Cerebellar nuclear complex (tissue), 1 donor: ENCODE measurements at places on chromosomes 7 and 10.

GRCh38 chr7:69858471-69858870 is 260.2 kb downstream of the AUTS2 start:
- DNase-seq: no peak

DNA sequence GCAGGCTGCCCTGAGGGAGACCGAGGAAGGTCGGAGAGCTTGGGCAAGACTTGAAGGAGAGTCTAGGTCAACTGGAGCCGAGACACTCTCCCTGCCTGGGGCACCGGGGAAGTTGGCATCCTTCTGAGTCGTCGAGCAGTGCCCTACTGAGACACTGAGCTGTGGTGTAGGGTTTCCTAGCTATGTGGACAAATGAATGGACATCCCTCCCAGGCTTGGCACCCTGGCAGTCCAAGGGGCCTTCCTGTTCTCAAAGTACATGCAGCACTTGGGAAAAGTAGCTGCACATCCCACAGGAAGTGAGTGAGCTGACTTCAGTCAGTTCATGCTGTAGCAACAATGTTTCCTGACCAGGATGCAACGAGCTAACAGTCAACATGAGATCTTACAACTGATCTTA is 57.2 kb upstream of the INPP5A start:
- no peak for DNase-seq

DNA sequence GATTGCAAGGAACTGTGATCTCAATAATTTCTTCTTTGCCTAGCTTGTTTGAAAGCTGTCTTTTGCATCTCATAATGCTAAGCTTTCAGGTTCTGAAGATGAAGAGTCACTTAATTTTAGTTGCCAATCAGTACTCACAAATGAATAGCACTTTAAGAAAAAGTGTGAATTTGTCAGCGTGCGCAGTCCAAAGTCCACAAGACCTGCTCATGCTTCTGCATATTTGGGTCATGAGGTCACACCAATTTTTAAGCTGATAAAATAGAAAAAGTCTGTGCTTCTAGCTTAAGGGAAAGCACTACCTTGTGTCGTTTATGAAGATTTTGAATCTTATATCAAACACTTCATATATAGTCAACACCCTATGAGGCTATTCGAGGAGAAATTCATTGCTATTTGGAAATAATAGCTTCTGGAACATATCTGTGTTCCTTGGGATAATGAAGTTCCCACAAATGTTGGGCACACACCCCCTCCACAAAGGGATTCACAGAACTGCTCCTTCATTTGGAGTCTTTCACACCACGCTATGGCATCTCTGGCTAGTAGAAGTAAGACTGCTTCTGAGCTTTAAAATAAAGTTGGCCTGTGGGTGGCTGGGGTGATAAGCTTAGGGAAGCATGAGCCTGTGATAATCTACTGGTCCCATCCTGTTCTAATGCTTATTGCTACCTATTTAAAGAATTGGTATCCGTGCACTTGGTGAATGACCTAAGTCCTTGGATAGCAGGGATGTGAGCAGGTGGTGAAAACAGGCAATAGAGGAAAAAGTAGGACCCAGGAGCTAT is 33.3 kb downstream of the A1CF start:
- no peak for DNase-seq

- DNase-seq: no peak
Measured at GRCh38 chr10:15341502-15342128, 29.5 kb downstream of the FAM171A1 start.

DNA sequence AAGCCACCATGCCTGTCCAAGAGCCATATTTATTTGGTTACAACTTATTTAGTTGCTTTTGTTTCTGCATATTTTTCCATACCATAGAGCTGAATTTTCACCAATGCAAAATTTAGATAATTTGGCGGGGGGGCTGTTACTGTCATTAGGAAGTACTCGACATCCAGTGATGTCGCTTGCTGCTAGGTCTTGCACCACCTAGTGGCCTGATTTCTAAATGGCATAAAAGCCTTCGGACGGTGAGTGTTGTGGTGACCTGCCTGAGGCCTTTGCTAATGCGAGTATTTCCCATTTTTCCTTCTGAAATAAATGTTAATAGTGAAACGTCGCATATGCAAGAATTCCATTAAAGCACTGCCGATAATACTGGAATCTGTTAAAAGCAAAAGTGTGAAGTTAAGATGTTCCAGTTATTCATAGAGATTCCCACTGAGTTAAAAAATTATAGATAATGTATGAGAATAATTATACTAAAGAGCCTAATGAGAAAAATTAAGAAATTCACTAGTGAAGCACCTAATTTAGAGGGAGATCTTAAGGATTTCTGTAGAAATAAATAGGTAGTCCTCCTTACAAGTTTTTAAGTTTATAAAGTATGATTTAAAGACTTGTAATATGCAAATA is 86.1 kb upstream of the DNAJB6 start:
- no peak for DNase-seq

- DNase-seq: no peak
Measured at GRCh38 chr7:70645279-70645678, 486.7 kb upstream of the GALNT17 start.

GRCh38 chr10:5655121-5655520 is 11.3 kb downstream of the ASB13 start:
- no peak for DNase-seq
